ENCODE measurements at places on chromosomes 1 and 21.

DNA sequence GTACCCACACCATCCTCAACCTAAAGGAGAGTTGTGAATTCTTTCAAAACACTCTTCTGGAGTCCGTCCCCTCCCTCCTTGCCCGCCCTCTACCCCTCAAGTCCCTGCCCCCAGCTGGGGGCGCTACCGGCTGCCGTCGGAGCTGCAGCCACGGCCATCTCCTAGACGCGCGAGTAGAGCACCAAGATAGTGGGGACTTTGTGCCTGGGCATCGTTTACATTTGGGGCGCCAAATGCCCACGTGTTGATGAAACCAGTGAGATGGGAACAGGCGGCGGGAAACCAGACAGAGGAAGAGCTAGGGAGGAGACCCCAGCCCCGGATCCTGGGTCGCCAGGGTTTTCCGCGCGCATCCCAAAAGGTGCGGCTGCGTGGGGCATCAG lies 638 bp upstream of the OLIG2 start:
- no peak for DNase-seq

DNA sequence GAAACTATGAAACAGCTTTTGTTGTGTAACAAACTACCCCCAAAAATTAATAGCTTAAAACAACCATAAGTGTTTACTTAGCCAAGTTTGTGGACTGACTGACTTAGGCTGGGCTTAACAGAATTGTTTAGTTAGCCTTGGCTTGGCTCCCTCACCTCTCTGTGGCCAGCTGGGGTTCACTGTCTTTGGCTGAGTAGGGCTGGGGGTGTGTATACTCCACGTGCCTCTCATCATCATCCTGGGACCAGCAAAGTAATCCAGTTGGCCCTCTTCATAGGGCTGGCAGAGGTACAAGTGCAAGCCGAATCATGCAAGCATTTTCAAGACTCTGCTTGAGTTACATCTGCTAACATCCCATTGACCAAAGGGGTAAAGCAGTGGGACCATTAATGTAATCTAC lies 252.3 kb downstream of the BRINP2 start:
- DNase-seq: no peak

- DNase-seq: peak; percentile 86
Observed at GRCh38 chr1:156129687-156130577, 15.4 kb downstream of the LMNA start.

- no peak for DNase-seq
Observed at GRCh38 chr1:210251680-210252490, 19.3 kb downstream of the SERTAD4 start.

GRCh38 chr1:154835531-154836324 lies 34.4 kb downstream of the KCNN3 start:
- DNase-seq: no peak

GRCh38 chr1:218171302-218171893 lies 113.7 kb upstream of the RRP15 start:
- no peak for DNase-seq

DNA sequence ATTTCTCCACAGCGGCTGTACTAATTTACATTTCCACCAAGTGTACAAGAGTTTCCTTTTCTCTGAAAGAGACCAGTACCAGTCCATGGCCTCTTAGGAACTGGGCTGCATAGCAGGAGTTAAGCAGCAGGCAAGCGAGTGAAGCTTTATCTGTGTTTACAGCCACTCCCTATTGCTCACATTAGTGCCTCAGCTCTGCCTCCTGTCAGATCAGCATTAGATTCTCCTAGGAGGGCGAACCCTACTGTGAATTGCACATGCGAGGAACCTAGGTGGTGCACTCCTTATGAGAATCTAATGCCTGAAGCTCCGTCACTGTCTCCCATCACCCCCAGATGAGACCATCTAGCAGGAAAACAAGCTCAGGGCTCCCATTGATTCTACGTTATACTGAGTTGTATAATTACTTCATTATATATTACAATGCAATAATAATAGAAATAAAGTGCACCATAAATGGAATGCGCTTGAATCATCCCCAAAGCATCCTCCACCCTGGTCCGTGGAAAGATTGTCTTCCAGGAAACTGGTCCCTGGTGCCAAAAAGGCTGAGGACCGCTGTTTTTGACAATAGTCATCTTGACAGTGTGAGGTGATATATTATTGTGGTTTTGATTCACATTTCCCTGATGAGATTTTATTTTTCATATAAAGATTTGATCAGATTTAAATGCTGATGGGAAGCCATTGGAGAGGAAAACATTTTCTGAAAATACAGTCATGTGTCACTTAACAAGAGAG lies 45.5 kb upstream of the MRPS6 start:
- no peak for DNase-seq

- no peak for DNase-seq
Observed at GRCh38 chr21:32807717-32808380, 36.3 kb upstream of the PAXBP1 start.

- DNase-seq: no peak
Observed at GRCh38 chr1:21666576-21667320, 2.4 kb downstream of the RAP1GAP start.

All from stimulated activated CD4-positive, alpha-beta T cell treated with anti-CD3 and anti-CD28 coated beads, Interleukin-4, amount 100 ng/mL, for 24 hours (primary cell).